ENCODE measurements at places on chromosomes 16 and 17.

DNA sequence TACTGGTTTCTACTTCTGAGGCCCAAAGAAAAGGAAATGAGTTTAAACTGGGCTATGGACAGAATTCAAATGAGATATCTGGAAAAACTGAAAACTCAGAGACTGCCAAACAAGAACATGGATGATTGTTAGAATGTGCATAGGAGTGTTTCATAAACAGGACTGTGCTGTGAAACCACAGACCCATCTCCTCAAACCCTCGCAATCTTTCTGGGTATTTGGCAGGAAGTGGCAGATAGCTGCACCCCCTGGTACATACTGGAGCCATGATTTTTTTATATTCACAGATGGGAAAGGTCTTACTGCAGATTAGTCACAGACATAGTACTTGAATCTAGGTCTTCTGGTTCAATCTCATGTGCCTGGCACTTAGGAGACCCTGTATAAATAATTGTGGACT is 145.0 kb downstream of the CCDC182 start:
- DNase-seq: no peak

DNA sequence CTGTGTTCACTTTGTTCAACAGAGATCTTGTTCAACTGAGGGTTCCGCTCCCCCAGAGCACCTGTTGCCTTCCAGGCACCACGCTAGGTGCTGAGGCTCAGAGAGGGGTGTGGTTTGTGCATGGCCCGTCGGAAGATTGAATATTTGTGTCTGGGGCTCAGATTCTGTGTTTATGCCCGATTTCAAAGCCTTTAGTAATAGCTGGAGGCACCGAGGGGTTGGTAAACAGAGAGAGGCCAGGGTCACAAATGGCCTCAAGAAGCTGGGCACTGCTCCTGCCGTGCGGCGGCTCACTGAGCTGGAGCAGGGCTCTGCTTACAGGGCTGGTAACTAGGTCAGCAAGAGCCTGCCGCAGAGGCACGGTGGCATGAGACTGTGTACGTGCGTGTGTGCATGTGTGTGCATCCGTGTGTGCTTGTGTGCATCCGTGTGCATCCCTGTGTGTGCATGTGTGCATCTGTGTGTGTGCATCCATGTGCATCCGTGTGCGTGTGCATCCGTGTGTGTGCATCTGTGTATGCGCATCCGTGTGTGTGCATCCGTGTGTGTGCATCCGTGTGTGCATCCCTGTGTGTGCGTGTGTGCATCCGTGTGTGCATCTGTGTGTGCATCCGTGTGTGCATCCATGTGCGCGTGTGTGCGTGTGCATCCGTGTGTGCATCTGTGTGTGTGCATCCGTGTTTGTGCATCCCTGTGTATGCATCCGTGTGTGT is 5.4 kb downstream of the ITGAE start:
- DNase-seq: no peak

GRCh38 chr17:80330276-80330675 is 69.6 kb downstream of the RNF213 start:
- no peak for DNase-seq

- peak; percentile 4 for DNase-seq
Observed at GRCh38 chr17:57045868-57046704, 39.0 kb upstream of the AKAP1 start.

- DNase-seq: no peak
Observed at GRCh38 chr16:66161942-66162341, 204.5 kb upstream of the CDH5 start.

DNA sequence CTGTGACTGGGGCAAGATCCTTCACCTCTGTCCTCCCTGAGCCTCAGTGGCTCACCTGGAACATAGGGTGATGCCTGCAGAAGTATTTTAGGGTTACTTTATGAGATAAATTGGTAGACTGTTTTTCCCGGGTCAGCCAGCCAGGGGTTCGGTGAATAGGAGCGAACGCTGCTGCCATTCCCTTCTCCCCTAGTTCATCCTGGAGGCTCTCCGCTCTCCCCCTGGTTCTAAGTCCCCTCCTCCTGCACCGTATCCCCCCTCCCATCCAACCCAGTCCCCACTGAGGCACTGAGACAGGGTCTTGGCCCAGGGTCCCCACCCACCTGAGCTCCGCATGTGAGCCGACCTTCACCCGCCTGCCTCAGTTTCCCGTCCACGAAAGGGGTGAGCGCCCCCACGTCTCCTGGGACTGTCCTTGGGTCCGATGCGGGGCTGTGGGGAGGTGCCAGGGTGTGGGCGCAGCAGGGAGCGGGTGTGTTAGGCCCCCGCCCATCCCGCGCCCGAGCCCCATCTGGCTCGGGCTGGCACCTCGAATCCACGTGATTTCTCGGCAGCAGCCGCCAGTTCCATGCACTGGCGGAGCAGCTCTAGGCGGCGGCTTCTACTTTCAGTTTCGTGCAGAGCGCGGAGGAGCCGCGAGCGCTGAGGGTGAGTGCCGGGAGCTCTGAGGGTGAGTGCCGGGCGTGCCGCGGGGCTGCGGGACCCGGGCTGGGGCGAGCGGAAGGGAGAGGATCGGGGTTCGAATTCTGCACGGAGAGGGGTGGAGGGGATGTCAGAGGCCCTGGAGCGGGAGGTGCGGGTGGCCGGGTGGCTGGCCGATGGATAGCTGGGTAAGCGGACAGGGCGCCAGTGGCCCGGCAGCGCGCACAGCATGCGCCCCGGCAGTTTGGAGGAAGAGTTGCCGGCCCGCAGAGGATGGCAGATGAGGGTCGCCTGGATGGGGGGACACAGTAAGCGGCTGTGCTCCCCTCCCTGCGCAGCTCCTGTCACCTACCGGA is at the start of gene NLRC5:
Gene NLRC5 (plus strand): TSS at position 610 of the 998 bp plus-strand sequence. CDS start 31,156 bp downstream, outside the sequence.
- peak; percentile 89 for DNase-seq

GRCh38 chr16:57687363-57687929 is 7.2 kb upstream of the DRC7 start:
- no peak for DNase-seq

DNA sequence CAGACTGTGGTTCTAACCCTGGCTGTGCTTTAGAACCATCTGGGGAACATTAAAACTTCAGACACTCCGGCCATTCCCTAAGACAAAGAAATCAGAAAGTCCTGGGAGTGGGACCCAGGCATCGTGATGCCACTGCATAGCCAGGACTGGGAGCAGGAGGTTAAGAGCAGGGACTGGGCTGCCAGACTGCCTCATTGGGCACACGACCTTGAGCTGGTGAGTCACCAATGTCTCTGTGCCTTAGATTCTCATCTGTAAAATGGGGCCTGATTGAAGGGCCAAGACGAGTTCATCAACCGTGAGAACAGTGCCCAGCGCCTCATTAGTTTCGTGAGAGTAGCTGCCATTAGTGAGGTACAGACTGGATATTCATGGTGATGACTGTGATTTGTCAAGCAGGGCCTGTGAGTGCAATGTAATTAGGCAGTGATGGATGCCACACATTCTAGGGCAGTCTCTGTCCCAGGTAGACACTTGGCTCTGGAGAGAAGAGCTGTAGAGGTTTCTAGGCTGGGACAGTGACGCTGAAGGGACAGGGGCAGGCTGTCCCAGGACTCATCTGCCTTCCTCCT is 196.8 kb downstream of the NTN1 start:
- DNase-seq: no peak

DNA sequence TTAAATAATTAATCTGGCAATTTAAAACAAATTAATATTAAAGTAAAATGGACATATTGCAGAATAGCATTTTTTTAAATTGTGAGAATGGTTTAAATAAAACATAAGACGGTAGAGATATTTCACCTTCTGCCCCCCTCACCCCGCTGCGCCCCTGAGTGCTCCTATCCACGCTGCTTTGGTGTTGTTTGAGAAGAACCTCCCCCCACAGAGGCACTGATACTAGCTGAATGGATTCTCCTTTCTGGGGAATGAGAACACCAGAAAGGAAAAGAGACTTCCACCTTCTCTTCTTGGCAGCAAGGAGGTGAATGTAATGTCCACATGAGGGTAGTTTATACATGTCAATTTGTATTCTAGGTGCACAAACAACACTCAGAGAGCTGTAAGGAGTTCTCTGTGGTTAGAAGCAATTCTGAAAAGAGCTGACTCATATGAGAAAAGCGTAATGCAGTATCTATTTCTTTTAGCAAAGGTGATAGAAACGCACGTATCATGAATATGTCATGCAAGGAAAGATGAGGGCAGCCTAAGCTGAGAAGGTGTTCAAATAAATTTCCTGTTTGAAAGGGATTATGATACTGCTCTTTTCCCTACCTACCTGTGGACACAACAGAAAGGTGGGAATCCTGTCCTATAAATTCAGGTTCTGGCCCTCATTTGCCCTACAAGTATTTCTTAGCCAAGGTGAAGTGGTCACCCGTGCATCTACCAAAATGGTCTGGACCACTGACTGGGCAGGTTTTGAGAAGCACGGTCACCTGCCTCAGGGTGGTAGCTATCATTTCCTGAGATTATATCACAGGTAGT is 126.9 kb downstream of the PARN start:
- no peak for DNase-seq

DNA sequence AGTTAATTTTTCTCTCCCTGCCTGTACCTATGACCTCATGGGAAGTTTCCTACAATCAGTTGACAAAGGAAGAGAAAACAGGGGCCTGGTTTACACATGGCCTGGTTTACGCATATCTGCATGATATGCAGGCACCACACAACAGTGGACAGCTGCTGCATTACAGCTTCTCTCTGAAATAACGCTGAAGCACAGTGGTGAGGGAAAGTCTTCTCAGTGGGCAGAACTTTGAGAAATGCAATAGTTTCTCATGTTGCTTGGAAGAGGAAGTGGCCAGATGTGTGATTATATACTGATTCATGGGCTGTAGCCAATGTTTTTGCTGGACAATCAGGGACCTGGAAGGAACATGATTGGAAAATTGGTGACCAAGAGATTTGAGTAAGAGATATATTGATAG is 324.1 kb upstream of the GOT2 start:
- no peak for DNase-seq

DNA sequence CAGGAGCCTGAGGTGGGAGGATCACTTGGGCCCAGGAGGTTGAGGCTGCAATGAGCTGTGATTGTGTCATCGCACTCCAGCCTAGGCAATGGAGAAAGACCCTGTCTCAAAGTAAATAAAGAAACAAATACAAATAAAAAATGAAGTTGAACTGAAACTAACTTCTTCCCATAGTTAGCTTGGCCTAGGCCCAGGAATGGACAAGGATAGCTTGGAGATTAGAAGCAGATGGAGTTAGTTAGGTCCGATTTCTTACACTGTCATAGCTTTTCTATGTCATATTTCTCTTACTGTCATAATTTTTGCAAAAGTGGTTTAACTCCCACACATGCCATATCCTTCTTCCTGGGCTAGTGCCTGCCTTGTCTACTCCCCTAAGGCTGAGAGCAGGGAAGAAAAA is 154.7 kb upstream of the CACNG3 start:
- no peak for DNase-seq

- no peak for DNase-seq
Observed at GRCh38 chr16:56370875-56371659, 54.3 kb downstream of the AMFR start.

GRCh38 chr17:10280068-10280467 is 81.7 kb upstream of the GAS7 start:
- DNase-seq: no peak

DNA sequence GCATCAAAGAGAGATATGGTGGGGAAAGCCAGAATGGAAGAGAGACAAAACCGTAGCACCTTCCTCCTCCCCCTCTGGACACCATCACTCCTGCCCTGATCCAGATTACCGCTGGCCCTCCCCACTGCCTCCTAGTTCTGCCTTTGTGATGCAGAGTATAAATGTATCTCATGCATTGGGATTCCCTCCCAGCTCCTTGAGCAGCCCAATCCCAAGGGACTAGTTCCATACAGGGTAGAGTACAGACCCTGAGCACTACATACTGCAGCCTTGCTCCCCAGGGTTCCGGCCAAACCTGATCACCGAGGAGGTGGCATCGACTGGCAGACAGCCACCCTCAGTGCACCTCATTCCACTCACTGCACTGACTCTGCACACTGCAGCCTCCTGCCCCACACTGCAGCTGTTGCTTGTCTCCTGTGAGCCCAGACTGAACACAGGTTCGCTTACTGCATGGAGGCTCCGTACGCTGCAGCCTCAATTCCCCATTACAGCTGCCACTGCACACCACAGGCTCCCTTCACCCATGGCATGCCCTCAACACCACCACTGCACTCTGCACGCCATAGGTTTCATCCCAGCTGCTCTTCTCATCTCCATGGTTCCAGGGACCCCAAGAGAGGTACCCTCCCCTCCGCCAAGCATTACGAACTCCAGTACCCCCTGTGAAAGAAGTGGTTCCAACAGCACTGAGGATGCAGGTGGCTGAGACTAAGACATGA is 1.7 kb upstream of the THRA start:
- DNase-seq: no peak

DNA sequence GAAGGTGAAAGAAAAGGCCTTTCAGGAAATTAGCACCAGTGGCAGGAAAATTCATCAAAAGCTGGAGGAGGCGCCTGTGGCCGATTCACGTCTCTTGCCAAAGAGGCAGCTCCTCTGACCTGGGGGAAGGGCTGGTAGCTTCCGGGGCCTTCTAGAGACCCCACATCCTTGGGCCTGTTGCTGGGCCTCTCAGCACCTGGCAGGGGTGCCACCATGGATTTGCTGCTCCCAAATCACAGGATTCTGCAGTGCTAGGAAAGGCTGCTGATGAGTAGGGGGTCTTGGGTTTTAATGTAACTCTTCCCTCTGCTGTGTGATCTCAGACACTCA is 11.6 kb upstream of the CBFB start:
- DNase-seq: no peak

- DNase-seq: no peak
Observed at GRCh38 chr16:1297018-1297696, 12.3 kb upstream of the UBE2I start.

DNA sequence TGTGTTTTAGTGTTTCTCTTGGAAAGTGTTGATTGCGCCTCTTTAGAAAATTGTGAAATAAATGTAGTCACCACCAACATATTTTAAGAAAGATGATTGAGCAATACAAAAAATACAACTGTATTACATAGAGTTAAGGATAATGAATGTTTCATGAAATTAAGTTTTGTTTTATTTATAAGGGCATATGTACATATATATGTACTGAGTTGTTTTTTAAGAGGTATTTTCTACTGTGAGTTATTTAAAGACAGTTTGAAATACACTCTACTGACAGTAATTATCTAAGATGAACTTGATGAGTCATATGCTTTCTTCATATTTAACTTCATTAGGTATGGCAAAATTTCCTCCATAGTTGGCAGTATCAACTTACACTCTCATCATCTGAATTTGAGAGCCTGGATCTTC is 411.7 kb downstream of the HS3ST3B1 start:
- no peak for DNase-seq
